Central memory CD4-positive, alpha-beta T cell (primary cell): ENCODE measurements at places on chromosomes 5 and 9.

DNA sequence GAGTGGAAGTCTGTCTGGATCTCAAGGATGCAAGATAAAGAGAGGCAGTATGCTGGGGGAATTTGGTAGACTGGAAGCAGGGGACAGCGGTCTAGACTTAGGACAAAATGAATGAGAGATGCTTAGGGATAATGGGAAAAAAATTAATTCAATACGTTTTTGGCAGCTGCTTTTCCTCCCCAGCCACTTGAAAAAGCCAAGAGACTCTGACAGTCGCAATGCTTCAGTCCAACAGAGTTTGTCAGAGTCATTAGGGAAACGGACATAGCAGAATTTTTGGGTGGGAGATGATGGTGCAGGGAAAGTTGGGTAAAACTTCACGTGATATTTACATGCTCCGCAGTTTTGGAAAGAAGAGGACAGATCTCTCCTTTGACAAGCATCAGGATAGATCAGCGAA, 129.7 kb downstream of the GOLPH3 start:
- DNase-seq = no peak

DNA sequence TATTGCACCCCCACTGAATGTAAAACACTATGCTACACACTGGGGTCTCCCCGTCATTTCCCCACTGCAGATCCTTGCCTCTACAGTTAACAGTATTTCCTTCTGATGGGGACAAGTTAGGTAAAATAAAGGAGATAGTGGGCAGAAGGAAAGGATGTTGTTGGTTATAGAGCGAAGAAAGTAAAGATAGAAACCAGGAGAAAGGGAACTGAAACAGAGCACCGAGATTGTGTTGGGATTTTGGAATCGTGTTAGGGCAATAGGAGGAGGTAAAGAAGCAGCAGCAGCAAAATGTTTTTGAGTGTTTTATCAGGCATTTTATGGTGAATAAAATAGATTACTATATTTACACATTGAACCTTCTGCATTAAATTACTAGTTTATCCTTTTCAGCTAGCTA, 60.0 kb downstream of the PAM start:
- DNase-seq = no peak

DNA sequence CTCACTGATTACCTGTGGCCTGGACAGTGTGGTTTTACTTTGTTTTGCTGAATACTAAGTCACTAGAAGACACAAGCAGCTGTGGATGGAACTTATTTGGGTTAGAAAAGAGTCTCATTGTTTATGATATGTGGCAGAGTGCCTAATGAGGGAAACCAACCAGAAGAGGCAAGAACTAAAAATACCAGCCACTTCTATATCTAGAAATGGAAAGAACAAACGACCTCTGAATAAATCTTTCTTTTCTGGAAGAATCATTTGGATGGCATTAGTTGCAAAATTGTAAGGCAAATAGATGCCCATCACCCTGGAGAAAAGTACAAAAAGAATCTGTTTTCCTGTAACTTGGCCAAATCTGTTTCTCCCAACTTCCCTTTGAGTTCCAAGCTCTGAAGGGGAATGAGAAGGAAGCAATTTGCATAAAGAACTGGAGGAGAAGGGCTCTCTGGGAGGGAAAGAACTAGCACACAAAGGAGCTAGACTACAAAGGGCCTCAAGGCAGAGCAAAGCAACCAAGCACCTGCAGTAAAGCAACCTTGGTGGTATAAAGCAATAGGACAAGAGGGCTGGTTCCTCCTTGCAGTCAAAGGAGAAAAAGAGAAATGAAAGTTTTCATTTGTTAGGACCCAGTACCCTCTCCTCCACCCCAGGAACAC, 455.4 kb downstream of the CAAP1 start:
- no peak for DNase-seq

- no peak for DNase-seq
Observed at GRCh38 chr9:107375001-107375400, 91.9 kb downstream of the RAD23B start.

GRCh38 chr9:133154097-133154989, 9.4 kb downstream of the GBGT1 start:
- DNase-seq = no peak

DNA sequence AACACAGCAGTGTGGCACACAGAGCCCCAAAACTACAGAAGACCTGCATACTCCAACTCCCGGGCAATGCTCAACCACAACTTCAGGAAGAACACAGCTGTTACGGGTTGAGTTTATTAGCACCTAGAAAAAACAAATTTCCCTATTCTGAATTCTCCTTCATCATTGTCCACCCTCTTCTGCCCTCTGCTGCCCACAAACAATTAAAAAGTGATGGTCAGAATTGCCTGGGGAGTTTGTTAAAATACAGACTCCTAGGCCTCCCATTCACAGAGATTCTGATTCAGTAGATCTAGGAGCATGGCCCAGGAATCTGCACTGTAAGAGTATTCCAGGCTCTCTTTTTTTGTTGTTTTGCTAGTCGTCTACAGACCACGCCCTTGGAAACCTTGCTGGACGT, 310.6 kb downstream of the NDUFS4 start:
- no peak for DNase-seq

GRCh38 chr5:100469767-100470166, 65.4 kb upstream of the FAM174A start:
- no peak for DNase-seq

- DNase-seq = no peak
Observed at GRCh38 chr9:107648153-107648715, 158.7 kb upstream of the KLF4 start.

- no peak for DNase-seq
Observed at GRCh38 chr9:69645488-69645887, 26.7 kb downstream of the APBA1 start.

- DNase-seq = no peak
Observed at GRCh38 chr5:168304349-168304748, 12.9 kb downstream of the WWC1 start.

GRCh38 chr5:179732918-179733771, 523 bp downstream of the MAML1 start:
- no peak for DNase-seq

DNA sequence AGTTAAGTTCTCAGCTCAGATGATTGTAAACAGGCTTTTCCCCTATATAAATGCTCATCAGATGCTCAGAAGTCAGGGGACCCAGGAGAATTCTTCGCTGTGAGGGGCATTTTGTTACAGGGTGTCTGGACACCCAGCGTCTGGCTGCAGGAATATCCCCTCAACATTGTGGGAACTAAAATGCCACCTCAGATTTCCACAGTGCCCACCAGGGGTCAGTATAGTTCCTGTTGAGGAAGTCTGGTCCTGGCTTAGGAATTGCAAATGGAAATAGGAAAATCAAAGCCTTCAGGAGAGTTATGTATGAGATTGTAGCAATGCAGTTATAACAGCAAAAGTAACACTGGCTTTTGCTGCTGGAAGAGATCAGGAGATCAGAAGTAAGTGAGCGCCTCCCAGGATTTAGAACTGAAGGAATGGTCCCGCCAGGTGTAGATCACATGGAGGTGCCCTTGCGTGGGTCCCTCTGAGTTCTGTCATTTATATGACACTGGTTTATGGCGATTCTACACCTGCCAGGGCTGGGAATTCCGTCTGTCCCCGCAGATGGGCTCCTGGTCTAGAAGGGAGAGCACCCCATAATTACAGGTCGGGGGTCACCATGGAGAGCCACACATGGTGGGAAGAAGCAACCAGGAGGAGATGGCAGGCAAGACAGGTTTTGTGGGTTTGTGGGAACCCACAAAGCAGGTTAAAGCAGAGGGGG, 47.1 kb upstream of the CTSL start:
- DNase-seq = no peak

GRCh38 chr5:2505217-2505616, 246.3 kb downstream of the IRX2 start:
- no peak for DNase-seq

GRCh38 chr5:149837680-149838269, 106.8 kb downstream of the PDE6A start:
- DNase-seq = no peak

GRCh38 chr5:95134326-95134725, 150.6 kb downstream of the MCTP1 start:
- no peak for DNase-seq

DNA sequence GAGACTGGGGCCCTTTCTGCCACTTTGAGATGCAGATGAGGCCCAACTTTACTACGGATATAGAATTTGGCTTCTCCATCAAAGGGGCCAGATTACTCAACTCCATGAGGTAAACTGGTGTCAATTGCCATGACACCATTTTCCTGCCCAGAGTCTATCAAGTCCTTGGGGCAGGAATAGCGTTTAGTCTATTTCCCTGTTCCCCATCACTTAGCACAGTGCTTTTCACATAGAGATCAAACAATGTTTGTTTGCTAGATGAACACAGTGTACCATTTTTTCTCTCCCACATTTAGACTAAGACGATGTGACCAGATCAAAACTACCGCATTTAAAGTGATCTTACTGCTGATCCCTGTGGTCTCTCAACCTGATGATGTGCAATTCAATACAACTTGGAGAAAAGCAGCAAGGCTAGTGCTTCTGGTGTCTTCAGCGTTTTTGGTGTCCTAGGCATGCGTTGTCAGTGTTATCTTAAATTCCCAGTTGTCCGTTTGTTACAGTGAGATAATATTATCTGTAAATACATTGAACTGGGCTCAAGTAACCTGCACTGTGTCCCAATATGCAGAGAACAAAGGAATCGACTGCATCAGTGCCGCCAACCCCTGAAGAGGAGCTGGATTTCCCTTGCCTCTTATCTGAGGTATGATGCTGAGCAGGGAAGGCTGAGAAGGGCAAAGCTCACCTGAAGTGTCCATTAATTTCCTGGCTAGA, 446.2 kb downstream of the PLK2 start:
- no peak for DNase-seq

GRCh38 chr9:111016016-111016415, 22.3 kb downstream of the LPAR1 start:
- DNase-seq = no peak

DNA sequence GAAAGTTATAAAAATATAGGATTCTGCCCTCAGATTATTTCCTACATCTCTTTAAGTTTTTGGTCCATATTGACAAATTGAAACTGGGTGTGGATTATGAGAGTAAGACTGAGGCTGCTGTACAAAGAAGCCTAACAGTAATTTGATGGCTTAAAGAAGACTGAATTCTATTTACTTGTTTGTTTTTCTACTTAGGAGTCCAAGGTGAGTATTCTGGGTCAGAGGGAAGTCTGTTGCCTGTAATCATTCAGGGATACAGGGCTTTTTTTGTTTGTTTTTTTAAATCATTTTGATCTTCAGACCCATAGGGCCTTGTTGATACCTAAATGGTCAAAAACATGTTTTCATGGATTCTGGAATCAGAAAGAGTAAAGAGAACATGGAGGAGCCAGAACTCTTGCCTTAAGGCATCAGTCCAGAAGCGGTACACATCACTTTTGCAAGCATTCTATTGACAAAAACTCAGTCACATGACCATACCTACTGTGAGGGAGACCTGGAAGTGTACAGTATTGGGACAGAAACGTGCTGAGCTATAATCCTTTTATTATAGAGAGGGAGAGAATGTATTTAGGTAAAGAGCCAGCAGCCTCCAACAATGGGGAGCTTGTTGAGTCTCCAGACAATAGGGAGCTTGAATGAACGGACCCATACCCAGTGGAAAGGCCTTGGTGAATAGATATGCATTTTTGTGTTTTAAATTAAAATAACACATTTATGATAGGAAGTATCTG, 102.7 kb downstream of the LRRC70 start:
- DNase-seq = no peak

DNA sequence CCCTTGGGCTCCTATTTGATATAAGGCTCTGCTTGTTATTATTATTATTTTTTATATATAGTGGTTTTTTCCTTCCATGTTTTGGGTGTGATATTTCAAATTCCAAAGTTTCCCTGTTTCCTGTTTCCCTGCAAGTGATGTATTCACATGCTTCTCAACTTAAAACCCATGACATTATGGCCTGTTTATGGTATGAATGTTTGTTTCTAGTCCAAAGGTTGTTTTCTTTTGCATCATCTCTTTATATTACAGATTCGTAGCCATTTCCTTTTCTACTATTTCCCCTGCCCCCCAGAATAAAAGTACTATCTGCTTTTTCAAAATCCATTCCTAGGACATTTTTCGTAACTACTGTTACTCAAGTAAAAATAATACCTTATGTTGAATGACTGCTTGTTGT, 7.5 kb downstream of the SEMA6A start:
- DNase-seq = no peak

DNA sequence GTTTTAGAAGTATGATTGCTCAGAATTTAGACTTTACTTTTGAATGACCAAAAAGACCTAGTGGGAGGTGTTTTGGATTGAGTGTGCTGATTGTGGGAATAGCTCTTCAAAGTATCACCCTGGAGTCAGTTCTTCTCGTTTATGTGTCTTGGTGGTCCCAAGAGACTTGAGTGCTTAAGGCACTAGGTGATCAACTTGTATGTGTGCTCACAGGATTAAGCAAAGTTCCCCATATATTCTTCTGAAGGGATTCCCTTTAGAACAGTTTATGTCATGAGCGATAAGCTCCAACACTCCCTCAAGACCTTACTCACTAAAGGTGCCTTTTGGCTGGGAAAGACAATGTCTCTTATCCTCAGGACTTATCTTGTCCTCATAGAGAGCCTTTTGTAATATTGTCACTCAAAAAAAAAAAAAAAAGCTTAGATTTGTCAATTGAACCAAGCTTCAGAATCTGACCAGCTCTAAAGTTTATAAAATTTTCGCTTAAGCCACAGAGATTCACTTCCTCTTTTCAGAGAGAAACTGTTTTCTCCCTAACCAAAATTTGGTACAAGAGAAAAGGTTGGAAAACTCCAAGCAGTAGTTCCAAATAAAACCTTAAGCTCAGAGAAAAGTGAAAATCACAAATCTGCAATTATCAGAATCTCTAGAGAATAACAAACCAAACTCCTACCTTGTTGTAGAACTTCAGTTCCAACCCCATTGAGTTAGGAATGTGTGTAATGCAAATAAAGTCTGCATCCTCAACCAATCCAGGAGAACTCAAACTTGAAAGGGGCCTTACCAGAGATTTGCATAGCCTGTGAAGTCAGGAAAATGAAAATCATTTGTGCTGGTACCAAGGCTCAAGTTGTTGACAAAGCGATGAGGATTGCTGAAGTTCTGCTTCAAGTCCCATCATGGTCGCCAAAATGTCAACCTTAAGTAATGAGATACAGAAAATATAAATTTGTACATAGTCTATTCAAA, 40.0 kb upstream of the PDZD2 start:
- DNase-seq = no peak

GRCh38 chr9:35736201-35736633, 3.8 kb downstream of the CREB3 start:
- DNase-seq = peak; percentile 64

- no peak for DNase-seq
Observed at GRCh38 chr5:180785121-180785781, 17.4 kb downstream of the MGAT1 start.

GRCh38 chr5:89471541-89471940, 588.6 kb upstream of the MEF2C start:
- no peak for DNase-seq

GRCh38 chr5:133321286-133321832, 269.5 kb downstream of the HSPA4 start:
- DNase-seq = no peak

- DNase-seq = no peak
Observed at GRCh38 chr5:146920351-146920881, 41.9 kb upstream of the PPP2R2B start.
